ENCODE measurements at places on chromosomes 2 and 18.

GRCh38 chr18:69358212-69358895, 42.3 kb upstream of the DOK6 start:
- no peak for DNase-seq

DNA sequence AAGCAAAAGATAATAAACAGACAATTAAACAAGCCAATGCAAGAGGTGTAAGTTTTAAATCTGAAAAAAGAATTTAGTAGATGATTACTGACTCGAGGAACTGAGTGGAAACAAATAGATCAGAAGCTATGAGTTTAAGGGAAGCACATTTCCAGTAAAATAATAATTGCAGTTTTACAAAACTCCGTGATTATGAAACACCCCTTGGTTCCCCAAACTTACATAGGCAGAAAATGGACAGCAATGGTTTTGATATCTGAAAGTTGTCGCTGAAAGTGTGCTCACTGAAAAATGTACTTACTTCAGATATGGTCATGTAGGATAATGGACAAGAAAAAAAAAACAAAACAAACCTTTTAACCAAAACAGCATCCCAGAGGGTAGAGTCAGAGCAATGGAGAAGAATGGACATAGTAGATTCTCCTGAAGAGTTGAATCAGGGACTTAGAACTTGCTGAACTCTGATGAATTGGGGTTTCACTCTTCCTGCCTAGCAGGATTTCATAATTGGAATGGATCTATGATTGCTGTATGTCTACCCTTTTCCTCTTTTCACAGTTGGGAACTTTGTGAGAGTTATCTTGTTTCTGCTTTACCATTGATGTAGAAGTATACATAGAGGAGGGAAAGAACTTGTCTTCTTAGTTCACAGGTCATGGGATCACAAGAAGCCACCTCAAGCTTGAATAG, 305.6 kb upstream of the ZEB2 start:
- DNase-seq, result no peak

- no peak for DNase-seq
Observed at GRCh38 chr2:172050479-172051125, 34.7 kb upstream of the DLX1 start.

DNA sequence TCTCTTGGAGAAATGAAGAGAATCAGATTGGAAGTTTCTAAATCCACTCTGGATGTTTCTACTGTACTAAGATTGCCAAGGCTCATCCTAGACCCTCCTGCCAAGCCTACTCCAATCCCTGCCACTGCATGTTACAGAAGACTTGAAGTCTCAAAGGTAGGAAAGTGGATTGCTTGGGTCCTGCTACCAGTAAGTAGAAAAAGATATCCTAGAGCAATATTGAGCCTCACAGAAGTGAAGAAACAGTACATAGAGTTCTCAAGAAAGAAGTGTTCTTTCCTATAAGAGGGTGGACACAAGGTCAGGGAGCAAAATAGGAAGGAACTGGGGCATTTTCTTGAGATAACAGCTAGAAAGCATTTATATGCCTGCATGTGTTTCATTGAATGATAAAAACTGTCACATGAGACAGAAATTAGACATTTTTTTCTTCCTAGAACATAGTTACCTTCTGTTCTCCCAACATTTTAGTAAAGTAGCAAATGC, 232.9 kb downstream of the RBM43 start:
- no peak for DNase-seq

DNA sequence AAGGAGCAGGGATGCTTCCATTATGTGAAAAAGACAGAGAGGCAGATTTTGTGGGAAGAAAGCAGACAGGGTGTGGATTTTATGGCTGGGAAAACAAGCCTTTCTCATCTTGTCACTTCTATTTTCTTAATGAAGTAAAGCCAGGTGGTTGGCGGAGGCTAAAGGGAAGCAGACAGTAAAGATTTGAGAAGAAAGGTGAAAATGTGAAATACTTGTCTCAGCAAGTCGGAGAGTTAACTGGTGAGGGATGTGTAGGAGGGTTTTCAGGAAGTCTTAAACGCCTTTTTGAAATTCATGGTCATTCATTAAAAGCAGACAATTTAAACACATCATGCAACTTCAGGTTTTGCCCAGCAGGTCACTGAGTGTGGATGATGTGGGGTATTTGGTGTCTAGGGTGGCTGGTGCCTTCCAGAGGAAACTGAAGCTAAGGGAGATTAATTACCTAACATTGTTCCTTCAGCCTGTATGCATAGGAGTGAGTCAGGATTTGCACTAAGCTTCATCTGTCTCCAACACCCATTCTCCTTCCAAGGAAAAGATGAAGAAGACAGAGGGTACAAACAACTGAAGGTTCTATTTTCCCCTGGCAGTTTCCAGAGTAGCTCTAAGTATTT, 20.7 kb downstream of the SLC14A2 start:
- DNase-seq, result no peak

GRCh38 chr2:236538242-236538641, 31.4 kb upstream of the ACKR3 start:
- DNase-seq, result no peak

DNA sequence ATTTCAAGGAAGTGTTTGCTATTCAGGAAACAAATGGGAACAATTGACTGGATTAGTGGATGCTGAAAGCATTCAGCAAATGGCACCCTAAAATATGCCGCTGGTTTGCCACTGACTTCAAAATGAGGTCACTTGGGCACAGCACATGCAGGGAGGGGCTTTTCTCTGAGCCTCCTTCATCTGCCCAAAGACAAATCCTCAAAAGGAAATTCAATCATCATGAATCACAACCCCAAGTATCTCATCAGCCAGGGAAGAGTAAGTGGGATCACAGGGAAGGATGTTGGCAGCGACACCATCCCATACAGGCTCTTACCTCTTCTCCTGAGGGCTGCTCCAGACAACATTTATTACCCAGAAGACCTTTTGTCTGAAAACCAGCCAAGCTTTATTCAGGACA, 14.4 kb upstream of the SP140L start:
- DNase-seq, result no peak

DNA sequence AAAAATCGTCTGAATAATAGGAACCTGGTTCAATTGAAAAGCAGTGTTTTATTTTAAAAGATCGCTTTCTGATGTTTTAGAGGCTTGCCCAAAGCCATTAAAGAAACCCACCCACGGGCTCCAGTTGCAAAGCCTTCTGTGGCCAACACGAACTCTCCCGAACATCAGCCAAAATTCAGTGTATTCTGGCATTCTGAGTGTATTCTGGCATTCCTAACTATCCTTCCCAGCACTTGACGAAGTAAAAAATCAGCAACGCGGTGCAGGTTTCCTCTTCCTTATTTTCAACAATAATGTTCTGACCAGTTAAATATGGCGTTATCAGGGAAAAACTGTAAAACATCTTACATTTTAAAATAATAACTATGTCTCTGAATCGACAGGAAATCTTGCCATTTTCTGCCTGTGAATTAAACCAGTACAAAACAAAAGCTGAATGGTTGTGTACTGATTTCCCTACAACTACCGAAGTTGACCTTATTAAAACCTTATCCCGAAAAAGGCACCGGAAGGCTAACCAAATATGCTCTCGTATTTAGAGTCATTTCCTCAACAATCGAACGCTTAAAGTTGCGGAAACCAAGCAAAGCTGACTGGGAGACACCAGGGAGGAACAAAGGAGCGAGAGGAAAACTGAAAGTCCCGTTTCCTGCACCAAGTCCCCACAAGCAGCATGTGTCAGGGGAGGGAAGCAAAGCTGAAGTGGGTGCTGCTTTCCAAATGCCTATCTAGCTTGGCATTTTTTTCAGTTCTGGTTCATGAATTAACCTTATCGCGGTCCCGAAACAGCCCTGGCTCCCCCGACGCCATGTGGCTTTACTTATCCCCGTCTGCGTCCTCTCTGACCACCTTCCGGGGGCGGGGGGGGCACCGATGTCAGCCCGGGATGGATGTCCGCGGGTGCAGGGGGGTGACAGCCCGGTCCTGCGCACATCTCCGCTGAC, 44.3 kb downstream of the ZNF516 start:
- DNase-seq, result no peak

DNA sequence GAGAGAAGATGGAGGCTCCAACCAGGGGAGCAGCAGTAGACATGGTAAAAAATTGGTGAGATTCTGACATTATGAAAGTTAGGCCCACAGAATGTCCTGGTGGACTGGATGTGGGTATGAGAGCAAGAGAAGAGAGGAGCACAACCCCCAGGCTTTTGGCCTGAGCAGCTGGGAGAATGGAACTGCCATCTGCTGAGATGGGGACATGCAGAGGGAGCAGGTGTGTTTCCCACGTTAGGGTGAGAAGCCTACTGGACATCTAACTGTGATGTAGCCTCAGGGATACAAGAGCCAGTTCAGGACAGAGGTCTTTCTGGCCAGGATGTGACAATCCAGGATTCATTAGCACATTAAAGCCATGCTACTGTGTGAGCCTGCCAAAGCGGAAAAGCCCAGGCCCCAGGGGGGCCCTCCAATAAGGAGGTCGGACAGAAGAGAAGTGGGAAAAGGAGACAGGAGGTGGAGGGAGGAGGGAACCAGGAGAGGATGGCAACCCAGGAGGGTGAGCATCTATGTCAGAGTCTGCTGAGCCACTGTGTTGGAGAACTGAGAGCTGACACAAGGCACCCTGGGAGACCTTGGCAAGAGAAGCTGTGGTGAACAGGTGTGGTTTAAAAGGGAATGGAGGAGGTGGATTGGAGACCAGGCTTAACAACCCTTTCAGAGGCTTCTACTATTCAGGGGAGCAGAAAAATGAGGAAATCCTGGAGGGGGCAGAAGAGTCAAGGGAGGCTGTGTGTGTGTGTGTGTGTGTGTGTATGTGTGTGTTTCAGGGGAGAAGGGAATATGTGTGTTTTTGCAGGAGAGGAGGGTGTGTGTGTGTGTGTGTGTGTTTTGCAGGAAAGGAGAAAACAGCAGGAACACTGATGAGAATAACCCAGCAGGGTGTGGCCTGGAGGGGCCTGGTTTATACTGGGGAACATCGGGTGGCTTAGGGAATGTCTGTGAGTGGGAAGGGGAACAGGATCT, 10.5 kb downstream of the CYB5A start:
- DNase-seq, result no peak

GRCh38 chr2:40394031-40394430, 57.9 kb downstream of the SLC8A1 start:
- DNase-seq, result no peak

DNA sequence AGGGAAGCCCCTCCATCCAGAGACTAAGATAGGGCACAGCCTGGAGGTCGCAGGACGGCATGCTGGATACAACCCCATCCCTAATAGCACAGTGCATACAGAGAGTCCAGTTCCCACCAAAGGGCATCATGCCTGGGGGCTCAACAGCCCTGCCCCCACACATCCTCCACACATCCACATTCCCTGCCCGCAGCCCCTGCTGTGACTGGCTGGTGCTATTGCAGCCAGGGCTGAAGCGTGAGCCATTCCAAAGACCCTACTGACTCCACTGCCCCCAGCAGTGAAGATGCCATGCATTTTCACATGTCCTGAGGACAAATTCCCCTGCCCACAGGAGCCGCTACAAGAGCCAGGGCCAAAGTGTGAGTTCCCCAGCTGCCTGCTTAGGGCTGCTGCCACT, 641.6 kb downstream of the METTL4 start:
- no peak for DNase-seq

DNA sequence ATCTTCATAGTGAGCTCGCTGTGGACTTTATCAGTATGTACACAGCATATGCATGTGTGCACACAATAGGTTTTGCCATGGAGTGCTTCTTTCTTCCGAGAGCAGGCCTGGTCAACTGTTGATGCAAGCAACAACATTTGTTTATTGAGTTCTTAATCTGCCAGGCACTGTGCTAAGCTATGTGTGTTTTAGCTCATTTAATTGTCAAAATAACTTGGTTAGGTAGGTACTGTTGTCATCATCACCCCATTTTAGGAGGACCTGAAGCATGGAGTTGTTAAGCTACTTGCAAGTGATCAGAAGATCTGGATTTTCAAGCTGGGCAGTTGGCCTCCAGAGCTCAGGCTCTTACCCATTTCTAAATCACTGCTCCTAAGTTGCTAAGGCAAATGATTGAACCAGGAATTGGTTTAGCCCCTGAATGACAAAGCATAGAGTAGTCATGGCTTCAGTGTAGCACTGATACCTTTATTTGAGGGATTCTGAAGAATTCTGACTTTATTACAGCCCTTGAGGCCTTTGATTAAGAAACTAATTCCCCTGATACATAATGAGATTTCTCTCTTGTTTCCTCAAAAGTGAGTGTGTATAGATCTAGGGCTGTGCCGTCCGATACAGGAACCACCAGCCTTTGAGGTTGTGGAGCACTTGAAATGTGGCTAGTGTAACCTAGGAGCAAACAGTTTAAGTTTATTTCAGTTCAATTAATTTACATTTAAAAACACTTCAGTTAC, 132.9 kb downstream of the FMNL2 start:
- no peak for DNase-seq

- no peak for DNase-seq
Observed at GRCh38 chr18:77023102-77023782, 109.3 kb downstream of the MBP start.

- DNase-seq, result no peak
Observed at GRCh38 chr2:38438133-38438882, 61.2 kb upstream of the ATL2 start.

DNA sequence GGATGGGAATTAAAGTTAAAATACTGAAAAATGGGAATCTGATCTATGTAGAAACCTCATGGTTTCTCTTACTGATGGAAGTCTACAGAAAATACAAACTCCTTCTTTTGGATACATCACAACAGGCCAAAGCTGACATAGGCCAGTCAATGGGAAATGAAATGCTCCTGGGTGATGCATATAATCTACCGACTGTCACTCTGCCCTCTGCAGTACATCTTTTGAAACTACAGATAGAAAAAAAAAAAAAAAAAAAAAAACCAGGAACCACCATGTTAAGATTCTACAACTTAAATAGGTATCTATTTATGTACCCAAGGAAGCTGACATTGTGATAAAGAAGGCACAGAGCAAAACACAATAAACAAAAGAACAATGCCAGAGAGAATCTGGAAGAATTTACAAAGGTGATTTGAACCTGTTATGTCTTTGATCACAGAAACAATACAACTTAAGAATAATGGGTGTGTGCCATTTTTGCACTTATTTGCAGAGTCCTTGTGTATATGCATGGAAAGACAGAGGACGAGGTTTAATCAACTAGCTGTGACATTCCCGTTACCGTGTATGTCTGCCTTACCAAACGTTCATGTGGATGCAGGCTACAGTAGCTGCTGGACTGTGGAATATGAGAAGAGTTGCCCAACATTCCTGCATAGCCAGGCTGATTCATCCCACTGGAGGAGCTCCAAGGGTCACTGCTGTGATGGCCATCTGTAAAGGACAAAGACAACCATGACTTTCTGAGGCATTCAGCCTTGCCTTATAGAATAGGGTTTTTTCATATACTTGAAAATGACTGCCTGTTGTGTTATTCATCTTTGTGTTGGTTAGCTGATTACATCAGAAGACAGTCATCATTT, 312.7 kb downstream of the TCF4 start:
- DNase-seq, result no peak
